ELR (cell line): ENCODE measurements at places on chromosomes 1 and 21.
A peak's percentile ranks its signal among the peaks of the same experiment; 100 is the strongest.

DNA sequence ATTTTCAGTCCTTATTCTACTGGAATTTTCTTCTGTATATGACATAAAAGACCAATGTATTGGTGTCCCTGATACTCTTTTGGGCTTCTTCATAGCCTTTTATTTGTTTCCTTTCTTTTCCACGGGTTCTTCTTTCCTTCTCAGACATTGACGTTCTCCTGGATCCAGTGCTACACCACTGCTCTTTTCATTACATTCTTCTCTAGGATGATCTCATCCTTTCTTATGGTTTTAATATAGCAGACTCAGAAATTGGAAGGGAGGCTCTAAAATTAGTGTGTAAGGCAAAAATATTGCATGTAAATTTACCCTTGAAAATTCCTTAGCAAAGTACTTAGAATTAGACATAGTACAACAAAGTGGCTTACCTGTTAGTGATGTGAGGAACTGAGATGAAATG lies 65.3 kb downstream of the SELENOF start:
- DNase-seq: no peak

GRCh38 chr21:27359141-27359540 lies 392.3 kb upstream of the ADAMTS5 start:
- peak; percentile 40 for DNase-seq

DNA sequence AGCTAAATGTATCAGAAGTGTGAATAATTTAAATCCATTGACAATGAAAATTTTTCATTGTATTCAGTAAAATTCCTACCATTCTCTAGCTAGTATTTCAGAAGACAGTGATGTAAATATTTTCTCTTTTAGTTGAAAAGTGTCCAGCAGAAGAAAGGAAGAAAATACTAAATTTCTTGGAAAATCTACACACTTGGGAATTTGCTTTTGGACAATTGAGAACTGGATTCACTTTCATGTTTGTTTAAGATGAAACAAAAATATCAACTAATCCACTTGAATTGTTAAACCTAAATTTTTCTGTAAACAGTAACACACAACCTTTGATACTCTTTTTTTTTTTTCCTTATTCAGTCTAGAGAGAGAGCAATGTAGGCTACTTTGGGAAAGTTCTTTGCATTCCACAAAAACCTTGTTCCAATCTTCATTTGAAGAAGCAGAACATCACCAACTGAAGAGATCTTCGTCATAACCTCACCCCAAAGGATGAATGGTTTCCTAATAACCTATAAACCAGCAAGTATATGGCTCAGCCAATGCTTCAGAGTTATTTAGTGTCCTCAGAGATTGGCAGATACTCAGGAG lies 155.1 kb upstream of the GORAB start:
- DNase-seq: no peak

DNA sequence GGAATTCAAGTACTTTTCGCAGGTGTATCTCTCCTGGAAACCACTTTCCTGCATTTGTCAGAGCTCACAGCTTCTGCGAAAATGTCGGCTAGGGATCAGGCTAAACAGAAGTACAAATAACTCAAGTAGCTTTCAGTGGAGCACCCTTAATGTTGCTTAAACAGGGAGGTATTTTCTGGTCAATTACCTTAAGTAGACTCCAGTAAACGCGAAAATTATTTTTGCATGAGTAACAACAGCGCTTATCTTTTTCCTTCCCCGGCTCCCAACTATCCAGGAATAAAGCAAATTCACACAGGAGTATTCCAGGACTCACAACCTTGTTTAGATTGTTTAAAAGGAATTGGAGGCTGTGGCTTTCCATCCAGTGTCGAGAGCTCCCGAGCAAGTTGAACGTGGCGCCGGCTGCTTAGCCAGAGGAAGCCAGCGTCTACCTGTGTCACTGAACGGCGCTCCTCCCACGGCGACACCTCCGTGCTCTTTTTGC lies 7.3 kb upstream of the SIM2 start:
- DNase-seq: no peak

GRCh38 chr1:119787776-119788175 lies 19.1 kb upstream of the HMGCS2 start:
- no peak for DNase-seq

GRCh38 chr1:201448990-201449389 lies 20.0 kb downstream of the PHLDA3 start:
- no peak for DNase-seq

DNA sequence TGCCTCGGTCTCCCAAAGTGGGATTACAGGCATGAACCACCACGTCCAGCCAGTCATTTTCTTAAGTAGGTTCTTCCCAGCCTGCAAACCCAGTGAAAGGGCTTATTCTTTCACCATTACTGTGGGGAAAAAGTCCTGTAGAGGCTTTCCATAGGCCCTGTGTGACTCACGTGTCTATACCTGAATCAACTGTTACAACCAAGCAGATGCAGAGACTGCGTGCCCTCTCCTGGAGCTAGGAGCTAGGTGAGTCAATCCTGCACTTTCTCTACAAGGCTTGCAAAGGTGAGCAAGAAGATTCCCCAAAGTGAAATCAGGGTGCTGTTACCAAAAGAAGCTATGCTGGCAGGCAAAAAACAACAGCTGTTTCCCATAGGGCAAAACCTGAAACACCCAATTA lies 13.8 kb upstream of the MPZL1 start:
- DNase-seq: no peak

DNA sequence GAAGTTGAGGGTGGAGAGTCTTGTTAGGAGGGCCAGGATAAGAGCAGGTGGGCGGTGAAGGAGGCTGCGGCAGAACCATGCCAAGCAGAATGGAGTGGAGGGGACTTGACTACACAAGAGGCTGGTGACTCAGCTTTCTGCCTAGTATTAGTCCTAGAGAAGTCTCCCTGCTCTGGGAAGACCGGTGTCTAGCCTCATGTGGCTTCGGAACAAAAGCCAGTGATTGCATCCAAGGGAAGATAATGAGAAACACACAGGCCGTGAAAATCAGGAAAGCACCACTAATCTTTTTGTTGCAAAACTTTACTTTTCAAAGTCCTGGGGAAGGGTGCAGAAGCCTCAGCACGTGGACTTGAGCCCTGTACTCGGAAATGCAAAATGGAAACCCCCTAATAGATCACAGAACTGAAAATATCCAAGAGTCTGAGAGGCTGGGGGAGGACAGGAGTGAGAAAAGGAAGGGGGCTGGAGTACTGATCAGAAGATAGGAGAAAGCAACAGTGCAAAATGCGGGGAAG lies 31.4 kb downstream of the DDR2 start:
- peak; percentile 89 for DNase-seq
